ENCODE measurements at places on chromosomes 4 and X.

DNA sequence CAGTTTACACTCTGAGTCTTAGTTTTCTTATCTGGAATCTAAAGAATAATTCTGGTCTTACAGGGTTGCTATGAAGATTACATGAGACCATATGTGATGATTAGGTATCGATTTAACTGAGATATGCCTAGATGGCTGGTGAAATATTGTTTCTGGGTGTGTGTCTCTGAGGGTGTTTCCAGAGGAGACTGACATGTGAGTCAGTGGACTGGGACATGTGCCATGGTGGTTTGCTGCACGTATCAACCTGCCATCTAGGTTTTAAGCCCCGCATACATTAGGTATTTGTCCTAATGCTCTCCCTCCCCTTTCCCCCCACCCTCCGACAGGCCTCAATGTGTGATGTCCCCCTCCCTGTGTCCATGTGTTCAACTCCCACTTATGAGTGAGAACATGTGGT is 186.0 kb upstream of the CXorf66 start:
- no peak for DNase-seq

DNA sequence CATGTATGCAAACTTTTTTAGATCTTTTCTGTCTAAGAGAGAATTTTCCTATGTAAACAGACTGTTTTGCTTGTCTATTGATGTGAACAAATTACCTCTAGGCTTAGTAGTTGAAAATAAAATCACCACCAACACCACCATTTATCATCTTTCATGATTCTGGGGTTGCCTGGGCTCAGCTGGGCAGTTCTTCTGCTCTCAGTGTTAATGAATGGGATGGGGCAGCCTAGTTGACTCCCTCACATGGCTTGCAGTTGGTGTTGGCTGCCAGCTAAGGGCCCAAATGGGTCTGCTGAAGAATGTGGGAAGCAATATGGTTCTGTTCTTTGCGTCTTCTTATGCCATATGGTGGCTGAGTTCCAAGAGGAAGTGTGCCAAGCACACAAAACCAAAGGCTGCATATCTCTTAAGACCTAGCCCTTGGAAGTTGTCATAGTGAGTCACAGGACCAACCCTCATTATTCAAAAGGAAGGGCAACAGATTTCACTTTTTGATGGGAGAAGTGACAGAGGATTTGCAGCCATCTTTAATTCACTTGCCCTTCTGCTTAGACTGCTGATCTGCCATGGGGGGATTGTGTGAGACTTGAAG is 17.9 kb downstream of the REELD1 start:
- DNase-seq: no peak

GRCh38 chr4:87574996-87575395 is 33.3 kb upstream of the DSPP start:
- no peak for DNase-seq

- DNase-seq: no peak
These were observed 549.0 kb upstream of the MAGEB2 start for GRCh38 chrX:29666366-29666765.

- DNase-seq: no peak
These were observed 270.6 kb upstream of the SLC7A11 start for GRCh38 chr4:138512756-138513155.

- no peak for DNase-seq
These were observed 142.7 kb upstream of the NLGN4X start for GRCh38 chrX:6371353-6371752.

GRCh38 chr4:4641661-4642495 is 100.0 kb upstream of the STX18 start:
- DNase-seq: no peak

DNA sequence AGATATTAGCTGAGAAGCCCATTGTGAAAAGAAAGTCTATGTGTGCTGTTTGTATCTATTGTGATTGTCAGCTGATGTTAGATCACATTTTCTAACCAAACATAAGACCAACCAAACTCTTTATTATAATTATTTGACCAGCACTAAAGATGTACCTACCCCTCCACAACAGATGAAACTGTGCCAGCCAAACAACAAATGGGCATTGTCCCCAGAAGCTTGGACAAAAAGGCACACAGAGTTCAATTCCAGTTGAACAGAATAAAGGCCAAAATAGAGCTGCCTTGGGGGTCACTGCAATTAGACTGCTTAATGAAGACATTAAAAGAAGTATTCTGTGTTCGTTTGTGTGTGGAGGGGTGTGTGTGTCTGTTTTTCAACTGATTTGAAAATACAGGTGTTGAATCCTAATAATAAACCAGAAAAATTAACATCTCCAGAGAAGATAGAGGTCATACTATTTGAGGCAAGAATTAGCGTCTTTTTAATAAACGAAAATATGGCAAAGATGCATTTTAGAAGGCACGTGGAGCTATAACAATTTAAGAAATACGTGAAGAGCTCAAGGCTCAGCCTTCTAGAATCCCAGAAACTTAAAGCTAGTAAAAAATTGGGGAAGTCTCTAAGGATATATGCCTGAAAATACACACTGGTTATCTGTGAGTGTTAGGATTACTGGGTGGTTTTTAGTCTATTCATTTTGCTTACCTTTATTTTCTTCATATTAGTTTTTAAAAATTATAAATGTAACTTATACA is 2.2 kb downstream of the SPP1 start:
- DNase-seq: no peak

DNA sequence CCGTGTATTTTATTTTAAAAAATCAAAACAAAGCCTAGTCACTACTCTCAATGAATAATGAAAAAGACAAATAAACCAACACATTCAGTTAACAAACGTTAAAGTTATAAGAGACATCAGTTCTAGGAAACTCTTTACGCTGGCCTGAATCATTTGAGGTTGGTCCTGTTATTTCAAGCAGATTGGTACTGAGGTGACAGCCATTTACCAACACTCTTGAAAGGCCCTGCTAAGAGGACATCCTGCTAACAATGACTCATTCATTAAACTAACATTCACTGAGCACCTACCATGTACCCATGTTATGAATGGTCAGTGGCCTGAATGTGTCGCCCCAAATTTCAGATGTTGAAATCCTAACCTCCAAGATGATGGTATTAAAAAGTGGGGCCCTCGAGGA is 57.1 kb upstream of the ADGRG2 start:
- DNase-seq: no peak

- no peak for DNase-seq
These were observed 32.6 kb downstream of the IL13RA1 start for GRCh38 chrX:118760025-118760424.

GRCh38 chr4:111630705-111631104 is 514.5 kb upstream of the FAM241A start:
- DNase-seq: no peak

GRCh38 chrX:75655627-75656026 is 129.4 kb downstream of the MAGEE2 start:
- DNase-seq: no peak

DNA sequence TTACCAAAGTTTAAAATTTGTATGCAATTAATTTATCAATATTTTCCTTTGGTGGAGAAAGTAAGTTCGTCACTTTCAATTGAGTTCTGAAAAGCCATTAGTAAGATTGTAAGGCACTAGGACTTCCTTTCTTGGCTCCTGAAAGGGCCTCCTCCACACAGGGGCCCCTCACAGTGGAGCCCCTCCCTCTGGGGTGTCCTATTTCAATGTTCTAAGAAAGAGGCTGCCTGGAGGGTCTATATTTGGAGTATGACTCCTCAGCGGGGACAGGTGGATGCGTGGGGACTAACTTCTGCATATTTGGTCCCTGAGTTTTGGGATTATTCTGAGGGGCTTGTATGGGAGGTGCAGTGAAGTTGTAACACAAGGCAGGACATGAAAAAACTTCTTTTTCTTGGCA is 1.6 kb upstream of the ARMCX4 start:
- no peak for DNase-seq

DNA sequence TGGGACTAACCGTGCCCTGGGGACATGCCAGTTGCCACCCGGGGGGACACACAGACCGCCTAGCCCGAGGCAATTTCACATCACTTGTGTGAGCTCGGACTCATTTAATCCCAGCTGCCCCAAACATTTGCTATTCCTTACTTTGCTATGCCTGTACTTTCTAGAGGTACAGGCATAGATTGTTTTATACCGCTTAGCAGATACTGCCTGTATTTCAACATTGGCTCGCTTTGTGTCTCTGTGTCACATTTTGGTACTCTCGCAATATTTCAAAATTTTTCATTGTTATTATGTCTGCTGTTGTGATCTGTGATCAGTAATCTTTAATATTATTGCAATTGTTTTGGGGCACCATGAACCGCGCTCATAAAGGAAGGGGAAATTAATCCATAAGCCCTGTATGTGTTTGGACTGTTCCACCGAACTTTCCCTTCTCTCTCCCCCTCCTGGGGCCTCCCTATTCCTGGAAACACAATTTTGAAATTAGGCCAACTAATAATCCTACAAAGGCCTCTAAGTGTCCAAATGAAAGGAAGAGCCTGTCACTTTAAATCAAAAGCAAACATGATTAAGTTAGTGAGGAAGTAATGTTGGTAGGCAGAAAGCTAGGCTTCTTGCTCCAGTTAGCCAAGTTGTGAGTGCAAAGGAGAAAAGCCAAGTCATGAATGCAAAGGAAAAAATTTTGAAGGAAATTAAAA is 568 bp upstream of the CASP6 start:
- DNase-seq: no peak

- DNase-seq: no peak
These were observed 24.9 kb downstream of the SH3BP2 start for GRCh38 chr4:2817701-2818350.

- DNase-seq: no peak
These were observed 29.6 kb downstream of the NKX3-2 start for GRCh38 chr4:13514722-13515121.

DNA sequence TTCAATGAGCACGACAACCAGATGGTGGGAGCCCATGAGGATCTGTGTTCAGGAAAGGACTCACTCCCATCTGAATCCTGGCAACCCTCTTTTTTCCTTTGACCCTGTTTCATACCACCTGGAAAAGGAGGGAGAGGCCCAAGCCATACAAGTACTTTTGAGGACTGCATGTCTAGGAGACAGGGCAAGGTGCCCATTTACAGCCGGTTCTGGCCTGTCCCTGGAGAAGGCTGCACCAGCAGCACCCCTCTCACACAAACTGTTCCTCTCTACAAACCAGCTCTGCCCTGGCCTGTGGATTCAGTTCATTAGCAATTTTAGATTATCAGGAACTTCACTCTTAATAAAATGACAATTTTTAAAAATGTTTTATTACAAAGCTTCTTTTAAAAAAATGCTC is 57.5 kb downstream of the HADH start:
- DNase-seq: no peak

DNA sequence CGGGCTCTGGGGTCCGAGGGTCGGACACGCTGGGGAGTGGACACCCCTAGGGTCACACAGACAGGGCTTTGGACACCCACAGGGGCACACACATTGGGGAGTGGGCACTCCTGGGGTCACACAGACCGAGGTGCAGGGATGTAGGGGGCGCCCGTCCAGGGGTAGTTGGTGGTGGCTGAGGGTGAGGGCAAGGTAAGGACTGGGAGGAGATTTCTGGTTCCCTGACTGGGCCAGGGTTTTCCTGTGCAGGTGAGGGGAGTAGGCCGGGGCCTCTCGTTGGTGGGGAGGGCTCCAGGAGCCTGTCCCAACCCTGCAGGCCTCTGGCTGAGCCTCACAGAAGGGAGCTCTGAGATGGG is 21.9 kb upstream of the WDR45 start:
- DNase-seq: no peak

GRCh38 chr4:170271723-170272122 is 182.0 kb upstream of the AADAT start:
- DNase-seq: no peak
